ENCODE measurements at places on chromosomes 4 and X.

- DNase-seq = no peak
These were observed 2.6 kb upstream of the EREG start for GRCh38 chr4:74362347-74362746.

DNA sequence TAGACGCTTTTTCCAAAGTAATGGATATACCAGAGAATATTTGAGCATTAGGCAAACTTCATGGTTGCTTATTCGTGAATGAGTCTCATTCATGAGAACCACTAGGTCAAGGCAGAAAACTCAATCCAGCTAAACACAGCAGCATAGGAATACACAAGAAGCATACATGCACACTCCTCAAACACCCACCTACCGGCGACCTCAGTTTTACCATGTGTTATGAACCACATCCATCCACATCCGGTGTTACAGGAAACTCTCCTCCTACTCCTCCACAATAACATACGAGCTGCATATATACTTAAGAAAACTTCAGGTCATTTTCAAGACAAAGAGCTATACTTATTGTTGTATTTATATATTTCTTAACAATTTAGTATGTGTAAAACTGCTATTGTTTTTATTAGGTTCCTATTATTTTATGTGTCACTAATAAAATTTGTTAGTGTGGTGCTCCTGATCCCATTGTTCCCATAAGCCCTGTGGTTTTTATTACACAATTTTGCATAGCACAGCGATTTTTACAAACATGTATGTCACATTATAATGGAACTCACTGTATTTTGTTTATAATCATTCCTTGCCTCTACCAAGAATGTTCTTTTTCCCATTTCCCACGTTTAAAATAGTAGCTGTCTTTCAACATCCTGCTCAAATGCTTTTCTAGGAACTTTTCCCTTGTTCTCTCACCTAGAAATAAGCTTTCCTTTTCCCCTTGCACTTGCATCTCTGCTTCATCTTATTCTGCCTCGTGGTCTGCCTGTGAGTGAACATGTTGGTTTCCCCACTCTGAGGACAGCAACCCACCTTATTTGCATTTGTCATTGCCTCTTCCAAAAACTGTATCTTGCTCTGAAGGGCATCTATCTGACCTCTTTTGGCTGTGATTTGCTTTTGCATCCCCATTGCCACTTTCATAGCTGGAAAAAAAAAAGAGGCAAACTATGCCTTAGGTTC, 48.3 kb downstream of the STBD1 start:
- DNase-seq = no peak

DNA sequence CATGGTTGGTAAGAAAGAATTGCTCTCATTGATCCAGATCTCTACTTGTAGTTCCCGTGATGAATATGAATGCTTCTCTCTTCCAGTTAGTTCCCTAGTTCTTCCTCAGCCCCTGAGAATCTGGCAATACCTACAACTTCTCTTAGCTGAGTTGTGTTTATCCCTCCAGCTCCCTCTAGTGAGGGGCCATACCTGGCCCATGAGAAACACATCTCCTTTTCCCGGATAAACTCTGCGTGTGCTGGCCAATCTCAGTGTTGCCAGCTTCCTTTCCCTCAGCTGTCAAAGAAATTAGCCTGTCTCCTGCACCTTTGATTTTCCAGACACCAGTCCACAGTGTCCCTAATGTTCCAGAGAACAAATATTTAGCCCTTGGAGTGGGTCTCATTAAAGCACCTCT, 5.7 kb downstream of the CBLL2 start:
- no peak for DNase-seq

GRCh38 chrX:111284631-111285293, 14.5 kb upstream of the CAPN6 start:
- no peak for DNase-seq

DNA sequence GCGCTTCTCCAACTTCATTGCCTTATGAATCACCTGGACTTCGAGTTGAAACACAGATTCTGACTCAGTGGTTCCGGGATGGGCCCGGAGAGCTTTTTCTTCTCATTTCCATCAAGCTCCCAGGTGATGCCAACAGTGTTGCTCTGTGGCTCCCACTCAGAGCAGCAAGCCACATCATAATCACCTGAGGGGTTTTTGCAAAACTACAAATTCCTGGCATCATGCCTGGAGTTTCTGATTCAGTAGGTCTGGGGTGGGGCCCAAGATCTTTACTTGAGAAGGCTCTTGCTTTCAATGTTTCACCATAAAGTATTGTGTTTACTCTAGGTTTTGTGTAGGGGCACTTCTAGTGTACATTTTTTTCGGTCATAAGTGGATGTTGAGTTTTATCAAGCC, 7.0 kb downstream of the MTM1 start:
- peak; percentile 42 for DNase-seq

Measured in stimulated activated CD8-positive, alpha-beta memory T cell treated with anti-CD3 and anti-CD28 coated beads, Interleukin-2, amount 100 ng/mL, for 48 hours (primary cell).